ENCODE measurements at places on chromosomes 6 and 20.

DNA sequence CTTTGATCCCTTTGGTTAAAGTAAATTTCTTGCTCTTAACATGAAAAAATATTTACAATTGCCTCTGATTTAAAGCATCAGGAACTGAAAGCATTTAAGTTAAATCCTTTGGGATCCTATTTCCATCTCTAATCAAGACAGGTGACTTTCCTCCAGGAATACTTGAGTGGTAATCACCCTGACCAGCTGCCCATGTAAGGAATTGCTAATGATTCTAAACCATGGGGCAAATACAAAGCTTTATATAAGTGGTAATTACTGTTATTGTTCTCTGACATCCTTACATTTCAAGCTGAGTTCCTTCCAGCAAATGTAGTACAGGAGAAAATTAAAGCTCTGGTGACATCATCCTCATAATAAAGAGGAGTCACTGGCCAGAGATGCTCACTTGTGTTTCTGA lies 100.6 kb downstream of the CRYBG1 start:
- DNase-seq: no peak

DNA sequence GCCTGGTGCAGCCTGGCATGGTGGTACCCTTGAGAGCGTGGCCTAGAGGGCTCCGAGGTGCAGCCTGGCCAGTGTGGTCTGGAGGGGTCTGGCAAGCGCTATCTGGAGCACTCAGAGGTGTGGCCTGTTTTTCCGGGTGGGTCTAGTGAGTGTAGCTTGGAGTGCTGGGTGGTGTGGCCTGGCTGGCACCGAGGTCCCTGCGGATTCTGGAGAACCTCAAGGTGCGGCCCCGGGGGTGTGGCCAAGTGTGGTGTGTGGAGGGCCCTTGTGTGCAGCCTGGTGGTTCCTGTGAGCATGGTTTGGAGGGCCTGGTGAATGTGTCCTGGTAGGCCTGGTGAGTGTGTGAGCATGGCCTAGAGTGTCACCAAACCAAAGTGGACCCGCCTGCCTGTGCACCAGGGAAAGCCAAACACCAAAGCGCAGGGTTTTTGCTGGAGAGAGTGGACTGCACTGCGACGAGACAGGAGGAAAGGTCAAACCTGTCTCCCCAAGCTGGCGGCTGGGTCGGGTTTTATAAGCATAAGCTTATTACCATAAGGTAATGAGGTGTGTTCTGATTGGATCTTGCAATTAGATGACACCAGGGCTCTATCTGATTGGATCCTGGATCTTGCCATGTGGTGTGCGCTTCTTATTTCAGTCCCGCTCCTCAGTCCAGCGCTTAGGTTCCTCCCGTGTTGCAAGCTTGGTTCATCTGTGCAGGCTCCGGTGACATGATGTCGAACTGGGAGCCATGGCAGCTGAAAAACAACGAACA lies 35.7 kb downstream of the IGF2R start:
- DNase-seq: no peak

GRCh38 chr6:33952016-33952415 lies 148.2 kb upstream of the MLN start:
- DNase-seq: no peak

DNA sequence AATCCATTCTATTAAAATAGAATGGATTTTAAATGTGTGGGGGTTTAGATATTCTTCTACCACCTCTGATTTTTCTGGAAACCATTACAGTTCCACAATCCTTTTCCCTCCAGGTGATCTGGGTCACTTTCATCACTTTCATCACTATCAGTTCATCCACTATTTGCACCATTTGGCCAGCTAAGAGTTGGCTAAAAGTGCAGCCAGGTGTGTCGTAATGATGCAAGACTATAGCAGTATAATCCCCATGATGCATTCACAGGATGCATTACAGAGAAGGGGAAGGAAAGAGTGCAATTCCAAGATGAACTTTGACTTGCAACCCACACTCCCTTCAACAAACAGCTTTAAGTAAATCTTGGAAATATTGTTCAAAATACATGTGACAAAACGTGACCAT lies 4.9 kb downstream of the FUCA2 start:
- no peak for DNase-seq

GRCh38 chr6:142334294-142334693 lies 32.5 kb downstream of the ADGRG6 start:
- no peak for DNase-seq

DNA sequence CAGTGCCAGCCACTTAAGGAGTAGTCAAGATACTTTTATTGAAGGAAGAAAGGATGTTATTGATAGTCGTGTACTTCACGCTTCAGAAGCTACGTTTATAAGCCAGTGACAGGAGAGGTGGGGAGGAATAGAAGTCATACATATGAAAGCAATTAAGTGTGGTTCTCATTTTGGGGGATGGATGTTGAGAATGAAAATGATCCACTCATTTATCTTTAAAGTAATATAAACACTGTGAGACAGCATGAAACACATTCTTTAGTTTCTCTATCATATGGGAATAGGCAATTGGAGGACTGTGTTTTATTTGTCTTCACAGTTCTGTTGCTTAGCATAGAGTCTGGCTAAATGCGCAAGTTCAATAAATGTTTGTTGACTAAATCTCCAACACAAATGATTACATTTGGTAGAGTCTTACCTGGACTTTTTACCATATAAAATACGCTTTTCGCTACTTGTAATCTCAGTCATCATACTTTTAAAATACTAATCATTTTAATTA lies 35.2 kb downstream of the AK9 start:
- no peak for DNase-seq

DNA sequence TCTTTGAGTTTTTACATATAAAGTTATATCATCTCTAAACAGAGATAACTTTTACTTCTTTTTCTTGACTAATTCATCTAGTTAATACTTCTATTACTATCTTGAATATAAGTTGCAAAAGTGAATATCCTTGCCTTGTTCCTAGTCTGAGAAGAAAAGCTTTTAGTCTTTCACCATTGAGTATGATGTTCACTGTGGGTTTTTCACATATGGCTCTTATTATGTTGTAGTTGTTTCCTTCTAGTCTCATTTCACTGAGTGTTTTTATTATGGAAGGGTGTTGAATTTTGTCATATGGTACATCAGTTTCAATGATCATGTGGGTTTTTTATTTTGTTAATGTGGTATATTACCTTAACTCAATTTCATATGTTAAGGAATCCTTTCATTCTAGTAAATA lies 488.3 kb downstream of the COL12A1 start:
- no peak for DNase-seq

- no peak for DNase-seq
Measured at GRCh38 chr6:99739526-99739925, 132.9 kb downstream of the PRDM13 start.

DNA sequence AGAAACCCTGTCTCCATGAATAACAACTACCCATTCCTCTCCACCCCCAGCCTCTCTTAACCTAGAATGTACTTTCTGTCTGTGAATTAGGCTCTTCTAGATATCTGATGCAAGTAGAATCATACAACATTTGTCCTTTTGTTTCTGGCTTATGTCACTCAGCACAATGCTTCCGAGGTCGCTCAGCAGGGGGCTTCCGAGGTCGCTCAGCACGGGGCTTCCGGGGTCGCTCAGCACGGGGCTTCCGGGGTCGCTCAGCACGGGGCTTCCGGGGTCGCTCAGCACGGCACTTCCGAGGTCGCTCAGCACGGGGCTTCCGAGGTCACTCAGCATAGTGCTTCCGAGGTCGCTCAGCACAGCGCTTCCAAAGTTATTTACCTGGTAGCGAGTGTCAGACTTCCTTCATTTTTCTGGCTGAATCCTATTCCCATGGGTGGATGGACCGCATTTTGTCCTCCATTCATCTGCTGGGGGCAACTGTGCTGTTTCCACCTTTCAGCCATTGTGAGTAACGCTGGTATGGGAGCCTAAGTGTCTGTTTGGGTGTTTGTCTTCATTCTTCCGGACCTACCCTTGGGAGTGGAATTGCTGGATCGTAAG lies 31.0 kb upstream of the BHLHE23 start:
- DNase-seq: no peak

GRCh38 chr6:101777646-101778045 lies 384.1 kb downstream of the GRIK2 start:
- DNase-seq: no peak

GRCh38 chr20:199996-200395 lies 10.5 kb upstream of the DEFB128 start:
- no peak for DNase-seq

DNA sequence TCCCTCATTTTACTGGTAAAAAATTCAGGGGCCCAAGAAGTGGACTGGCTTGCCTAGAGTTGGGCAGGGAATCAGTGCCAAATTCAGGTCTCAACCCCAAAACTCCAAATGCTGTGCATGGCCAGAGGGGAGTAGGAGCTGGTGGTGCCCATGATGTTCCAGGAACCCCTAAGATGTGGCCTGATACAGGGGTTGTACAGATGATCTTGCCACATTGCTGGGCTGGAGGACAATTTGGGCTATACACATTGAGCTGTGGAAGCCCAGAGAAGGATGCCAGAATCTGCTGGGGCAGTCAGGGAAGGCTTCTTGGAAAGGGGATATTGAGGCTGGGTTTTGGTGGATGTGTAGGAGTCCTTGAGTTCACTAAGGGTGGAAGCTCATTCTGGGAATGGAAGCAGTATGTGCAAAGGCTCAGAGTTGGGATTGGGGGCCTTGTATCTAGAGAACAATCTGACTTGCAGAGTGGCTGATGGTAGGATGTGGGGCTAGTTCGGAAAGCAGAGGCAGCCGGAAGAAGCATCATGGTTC lies 38.0 kb upstream of the APCDD1L start:
- DNase-seq: no peak

DNA sequence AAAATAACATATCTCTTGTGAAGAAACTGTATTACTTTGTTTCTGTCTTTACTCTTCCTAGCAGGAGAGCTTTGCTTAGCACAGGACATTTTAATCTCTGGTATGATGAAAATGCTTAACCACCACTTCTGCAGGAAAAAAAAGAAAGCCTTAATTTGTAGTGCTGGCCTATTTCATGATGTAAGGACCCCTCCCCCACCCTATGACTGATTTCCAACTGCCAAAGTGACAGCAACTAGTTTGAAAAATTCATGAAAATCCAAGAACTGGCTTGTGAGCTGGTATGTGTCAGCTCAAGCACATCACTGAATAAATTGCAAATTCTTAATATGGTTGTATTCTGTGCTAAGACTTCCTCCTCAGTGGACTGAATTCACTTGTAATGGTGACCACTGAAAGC lies 125.3 kb downstream of the REV3L start:
- DNase-seq: no peak

GRCh38 chr6:113493991-113494390 lies 363.2 kb upstream of the MARCKS start:
- no peak for DNase-seq
